Sigmoid colon (tissue), 7 donors: ENCODE measurements at places on chromosomes 13 and 19.

DNA sequence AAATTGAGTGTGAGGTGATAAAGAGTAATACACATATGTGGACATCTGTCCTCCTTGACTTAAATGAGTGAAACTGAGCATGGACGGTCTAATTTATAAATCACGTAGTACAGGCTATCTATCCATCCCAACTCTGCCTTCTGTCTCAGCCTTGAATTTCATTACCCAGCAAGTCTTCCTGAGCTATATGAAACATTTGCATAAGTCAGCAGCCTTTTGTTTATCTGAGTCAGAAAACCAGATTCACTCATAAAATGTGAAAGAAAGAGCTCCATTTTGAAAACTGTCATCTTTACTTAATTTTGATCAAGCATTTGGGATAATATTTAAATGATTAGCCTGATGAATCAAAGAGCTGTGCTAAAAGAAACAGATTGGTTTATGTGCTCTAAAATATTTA is 197.9 kb downstream of the LHFPL6 start:
- DNase-seq, result no peak

DNA sequence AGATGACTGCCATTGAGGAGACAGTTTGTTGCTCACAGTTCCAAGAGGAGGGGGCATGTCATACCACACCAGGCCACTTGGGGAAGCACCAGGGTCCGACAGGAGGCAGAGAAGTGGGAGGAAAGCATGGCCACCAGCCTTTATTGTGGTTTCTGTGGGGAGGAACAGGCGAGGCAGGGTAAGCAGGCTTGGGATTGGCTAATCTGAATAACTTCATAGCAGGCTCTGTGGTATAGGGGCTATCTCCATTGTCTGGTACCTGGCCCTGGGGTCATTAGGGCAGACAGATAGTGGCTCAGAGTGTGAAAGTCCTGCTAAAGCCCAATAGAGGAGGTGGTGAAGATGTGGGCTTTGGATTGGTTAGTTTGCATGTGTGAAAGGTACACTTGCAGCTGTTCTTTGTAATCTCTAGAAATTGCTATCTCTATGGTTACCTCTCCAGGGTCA is 35.5 kb downstream of the CBY2 start:
- no peak for DNase-seq

DNA sequence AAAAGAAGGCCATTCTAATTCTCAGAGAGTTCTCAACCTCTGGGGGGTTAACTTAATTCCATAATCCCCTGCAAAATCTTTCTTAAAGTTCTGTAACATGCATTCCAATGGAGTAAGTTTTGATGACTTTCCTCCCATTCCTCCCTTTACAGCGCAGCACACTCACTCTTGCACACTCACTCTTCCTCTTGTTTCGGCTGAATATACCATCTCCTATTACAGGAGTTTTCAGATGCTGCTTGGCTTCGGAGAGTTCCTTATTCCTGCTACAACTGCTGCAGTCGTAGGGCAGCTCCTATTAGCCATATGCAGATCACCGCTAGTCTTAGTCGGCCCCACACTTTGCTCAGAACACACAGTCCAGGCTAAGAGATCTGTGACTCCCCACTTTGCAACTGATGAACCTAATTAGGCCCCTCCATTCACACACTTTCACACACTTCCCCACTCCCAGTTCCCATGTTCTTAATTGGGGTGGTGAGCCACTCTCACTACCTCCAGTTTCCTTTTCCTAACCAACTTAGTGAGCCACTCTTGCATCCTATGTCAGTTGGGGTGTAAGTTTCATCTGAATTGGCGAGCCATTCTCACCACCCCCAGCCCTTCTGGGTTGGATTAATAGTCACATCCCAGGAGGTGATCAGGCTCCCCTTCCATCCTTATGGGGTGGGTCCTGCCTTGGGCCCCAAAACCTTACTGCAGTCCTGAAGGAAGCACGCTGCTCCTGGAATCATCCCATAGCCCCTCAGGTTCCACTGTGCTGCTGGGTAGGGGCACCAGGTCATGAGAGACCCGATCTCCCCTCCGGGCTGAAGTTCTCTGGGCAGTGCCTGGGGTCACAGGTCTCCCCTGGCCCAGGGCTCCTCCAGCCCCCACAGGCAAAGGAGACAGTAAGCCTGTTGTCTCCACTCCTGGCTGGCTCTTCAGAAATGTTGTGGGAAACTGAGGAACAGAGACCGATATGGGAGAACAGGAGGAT is 53.9 kb downstream of the OR10H4 start:
- no peak for DNase-seq

GRCh38 chr19:5579286-5579685 is 11.5 kb upstream of the TINCR start:
- DNase-seq, result no peak

DNA sequence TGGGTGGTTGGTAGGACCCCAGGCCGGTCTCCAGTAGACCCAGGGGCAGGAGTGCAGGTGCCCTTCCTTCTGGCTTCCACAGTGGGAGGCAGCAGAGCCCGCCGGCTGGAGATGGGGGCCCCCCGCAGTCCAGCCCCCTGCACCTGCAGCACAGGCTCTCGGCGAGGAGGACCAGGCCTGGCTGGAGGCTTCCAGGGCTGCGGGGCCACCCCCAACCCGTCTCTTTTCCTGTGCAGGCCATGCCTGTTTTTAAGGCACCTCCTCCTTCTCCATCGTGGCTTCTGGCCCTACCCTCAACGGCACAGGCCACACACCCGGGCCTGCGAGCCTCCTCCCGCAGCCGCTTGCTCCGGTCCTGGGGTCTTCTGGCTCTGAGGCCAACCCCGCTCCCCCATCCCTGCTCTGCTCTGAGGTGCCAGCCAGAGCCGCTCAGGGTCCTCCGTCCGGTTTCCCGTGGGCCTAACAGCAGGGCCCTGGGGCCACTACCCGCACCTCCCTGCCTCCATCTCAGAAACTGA is 77.2 kb upstream of the ANKRD10 start:
- no peak for DNase-seq

GRCh38 chr13:97573011-97573410 is 139.0 kb downstream of the RAP2A start:
- no peak for DNase-seq

DNA sequence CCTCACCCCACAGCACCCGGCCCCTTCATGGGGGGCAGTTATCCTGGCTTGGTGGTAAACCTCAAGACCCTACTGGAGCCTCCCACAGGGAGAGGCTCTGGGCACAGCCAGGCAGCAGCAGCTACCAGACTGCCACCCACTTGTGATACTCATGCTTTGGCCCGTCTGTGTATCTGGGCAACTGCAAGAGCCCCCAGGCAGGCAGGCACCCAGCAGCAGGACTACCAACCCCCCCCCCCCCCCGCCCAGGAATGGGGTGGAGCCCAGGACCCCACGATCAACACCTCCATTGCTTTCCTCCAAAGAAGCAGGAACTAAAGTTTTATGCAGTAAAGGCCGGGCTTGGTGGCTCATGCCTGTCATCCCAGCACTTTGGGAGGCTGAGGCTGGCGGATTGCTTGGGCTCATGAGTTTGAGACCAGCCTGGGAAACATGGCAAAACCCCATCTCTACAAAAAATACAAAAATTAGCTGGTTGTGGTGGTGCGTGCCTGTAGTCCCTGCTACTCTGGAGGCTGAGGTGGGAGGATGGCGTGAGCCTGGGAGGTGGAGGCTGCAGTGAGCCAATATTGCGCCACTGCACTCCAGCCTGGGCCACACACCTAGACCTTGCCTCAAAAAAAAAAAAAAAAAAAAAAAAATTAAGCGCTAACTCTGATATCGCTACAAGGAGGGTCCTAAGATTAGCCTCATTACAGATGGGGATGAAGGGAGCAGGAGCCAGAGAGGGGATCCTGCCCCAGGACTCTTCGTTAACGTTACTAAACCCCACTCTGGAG is 1.1 kb upstream of the LYL1 start:
- DNase-seq, result no peak

DNA sequence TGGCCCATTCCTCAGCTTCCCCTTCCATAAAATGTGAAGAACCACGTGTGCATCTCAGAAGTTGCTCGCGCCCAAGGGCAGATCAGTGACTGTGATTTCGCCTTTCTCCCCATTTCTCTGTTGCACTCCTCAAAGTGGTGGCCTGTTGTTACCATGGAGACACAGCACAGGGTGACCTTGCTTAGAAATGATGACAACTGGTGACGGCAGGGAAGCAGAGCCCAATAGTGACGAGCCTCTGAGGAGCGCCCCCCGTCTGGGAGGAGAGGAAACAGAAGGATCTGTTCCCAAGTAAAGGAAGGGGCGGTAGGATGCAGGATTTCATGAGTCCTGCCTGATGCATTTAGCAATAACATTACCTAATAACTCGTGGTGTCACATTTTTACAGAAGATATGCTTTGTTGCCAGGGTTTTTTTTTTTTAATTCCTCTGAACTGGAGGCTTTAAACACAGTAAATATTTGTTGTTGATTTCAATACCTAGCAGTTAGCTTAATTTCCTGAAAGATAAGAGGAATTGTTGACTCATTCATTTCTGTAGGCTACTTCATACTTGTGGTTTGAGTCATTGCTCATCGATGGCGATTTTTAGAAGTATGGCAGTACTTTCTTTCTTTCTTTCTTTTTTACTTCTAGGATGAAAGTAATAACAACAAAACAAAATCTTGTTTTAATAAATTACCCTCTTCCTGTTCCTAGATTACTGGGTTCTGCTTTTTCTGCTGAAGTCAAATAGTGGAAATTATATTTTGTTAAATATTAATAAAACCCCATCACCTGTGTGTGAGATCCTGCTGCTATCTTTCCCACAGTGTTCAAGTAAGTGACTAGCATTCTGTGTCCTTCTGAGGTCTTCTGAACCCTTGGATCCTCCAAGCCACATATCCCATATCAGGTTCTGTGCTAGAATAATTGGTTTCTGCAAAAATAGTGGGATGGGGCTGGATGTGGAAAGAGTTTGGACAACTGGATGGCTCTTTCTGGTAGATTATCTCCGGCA is 36.0 kb downstream of the MBNL2 start:
- peak; percentile 83 for DNase-seq

- no peak for DNase-seq
Observed at GRCh38 chr13:20412691-20413355, 112.8 kb downstream of the CRYL1 start.

- DNase-seq, result no peak
Observed at GRCh38 chr13:98315466-98315865, 138.4 kb upstream of the RNF113B start.

DNA sequence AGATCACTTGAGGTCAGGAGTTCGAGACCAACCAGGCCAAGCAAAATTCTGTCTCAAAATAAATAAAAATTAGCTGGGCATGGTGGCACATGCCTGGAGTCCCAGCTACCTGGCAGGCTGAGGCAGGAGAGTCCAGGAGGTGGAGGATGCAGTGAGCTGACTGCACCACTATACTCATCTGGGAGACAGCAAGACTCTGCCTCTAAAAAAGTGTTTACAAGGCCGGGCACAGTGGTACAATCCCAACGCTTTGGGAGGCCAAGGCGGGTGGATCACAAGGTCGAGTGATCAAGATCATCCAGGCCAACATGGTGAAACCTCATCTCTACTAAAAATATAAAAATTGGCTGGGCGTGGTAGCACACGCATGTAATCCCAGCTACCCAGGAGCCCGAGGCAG is 4.2 kb upstream of the DAPK3 start:
- DNase-seq, result no peak

DNA sequence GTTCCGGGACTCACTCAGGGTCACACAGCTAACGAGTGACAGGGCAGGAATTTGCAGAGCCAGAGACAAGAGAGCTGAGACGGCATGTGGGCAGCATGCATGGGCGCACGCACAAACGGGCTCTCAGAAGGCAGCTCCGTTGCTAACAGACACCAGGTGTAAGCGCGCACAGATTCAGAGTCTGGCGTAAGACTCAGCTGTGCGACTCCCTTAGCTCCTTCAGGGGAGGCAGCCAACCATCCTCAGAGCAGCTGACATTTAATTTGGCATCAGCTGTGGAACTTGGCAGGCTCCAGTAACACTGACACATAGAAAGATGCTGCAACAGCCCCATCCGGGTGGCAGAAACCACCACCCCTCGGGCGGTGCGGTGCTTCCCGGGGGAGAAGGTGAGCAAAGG is 7.5 kb upstream of the TM6SF2 start:
- DNase-seq, result no peak

DNA sequence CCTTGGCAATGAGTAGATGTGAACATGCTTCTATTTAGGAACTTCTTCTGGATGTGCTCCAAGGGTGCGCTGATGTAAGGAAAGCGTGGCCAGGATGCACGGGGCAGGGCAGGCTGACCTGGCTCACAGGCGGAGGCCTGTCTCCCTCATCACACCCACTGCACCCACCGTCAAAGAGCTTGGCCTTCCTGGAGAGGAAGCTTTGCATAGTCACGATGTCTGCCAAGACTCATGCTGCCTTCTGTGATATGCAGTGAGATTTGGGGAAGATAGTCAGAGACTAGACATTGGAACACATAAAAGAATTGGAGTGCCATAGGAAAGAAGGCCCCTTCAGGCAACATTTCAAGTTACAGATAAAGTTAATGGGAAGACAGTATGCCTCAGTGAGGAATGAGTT is 82.0 kb downstream of the MYO16 start:
- no peak for DNase-seq

DNA sequence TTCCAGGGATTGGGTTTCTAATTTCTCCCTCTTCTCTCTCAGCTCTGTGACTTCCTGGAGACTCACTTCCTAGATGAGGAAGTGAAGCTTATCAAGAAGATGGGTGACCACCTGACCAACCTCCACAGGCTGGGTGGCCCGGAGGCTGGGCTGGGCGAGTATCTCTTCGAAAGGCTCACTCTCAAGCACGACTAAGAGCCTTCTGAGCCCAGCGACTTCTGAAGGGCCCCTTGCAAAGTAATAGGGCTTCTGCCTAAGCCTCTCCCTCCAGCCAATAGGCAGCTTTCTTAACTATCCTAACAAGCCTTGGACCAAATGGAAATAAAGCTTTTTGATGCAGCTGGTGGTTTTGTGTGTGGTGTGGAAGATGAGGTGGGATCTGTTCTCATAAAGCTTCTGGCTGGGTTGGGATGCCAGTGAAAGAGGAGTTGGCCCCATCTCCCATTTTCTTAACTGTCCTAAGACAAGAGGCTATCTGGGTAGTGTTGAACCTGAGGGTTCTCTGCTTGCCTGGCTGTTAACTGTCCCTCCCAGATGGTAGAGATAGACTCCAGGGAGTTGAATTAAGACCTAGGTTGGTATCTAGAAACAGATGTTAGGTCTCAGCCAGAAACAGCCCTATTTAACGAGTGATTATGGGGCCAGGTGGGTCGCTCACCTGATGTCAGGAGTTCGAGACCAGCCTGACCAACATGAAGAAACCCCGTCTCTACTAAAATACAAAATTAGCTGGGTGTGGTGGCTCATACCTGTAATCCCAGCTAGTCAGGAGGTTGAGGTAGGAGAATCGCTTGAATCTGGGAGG is 1.6 kb downstream of the FTL start:
- DNase-seq, result no peak

GRCh38 chr13:98824376-98825160 is 72.1 kb upstream of the SLC15A1 start:
- no peak for DNase-seq

DNA sequence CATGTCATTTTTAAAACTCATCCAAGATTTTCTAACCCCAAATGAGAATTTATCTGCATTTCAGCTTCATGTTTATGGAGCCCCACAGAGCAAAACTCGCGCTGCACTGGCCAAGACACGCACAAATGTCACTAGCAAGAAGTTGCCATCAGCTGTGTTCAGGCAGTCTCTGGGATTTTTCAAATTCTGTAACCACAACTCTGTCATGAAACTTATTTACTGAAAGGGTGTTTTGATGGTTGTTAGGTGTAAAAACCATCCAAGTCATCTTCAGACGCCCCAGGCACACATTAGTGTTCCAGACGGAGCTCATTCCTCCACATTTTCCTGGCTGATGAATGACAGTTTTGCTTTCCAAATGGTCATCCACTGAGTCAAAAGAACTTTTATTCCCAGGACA is 63.4 kb downstream of the SLC7A1 start:
- no peak for DNase-seq

- DNase-seq, result no peak
Observed at GRCh38 chr13:111521691-111522229, 201.3 kb downstream of the TEX29 start.
